Activated CD4-positive, alpha-beta T cell treated with anti-CD3 and anti-CD28 coated beads, Interleukin-2, amount 10 ng/mL, durations not matched to agents 7 days and 5 days (primary cell): ENCODE measurements at places on chromosomes 11 and 22. TPM values are rescaled to one million over a fixed set of nuclear protein-coding genes. Genes with fewer than 3 reads are reported as not detected.

The CECR2 gene
- total RNA-seq, result 0.15 TPM

- DNase-seq, result no peak
Observed at GRCh38 chr22:40204321-40205116, 26.8 kb downstream of the TNRC6B start.

The APOA4 gene
- not detected for total RNA-seq

GRCh38 chr22:25147642-25147928, 52.1 kb upstream of the CRYBB3 start:
- DNase-seq, result no peak
